ENCODE measurements at places on chromosomes 2 and 18. TPM values are rescaled to one million over a fixed set of nuclear protein-coding genes. Genes with fewer than 3 reads are reported as not detected.
A peak's percentile ranks its signal among the peaks of the same experiment; 100 is the strongest.

The ZBTB7C gene
- 2.6 TPM for total RNA-seq

The FAM237A gene
- total RNA-seq, result not detected

The HDLBP gene
- total RNA-seq, result 373 TPM

The LRRC30 gene
- not detected for total RNA-seq

The TTL gene
- total RNA-seq, result 47.9 TPM

The ACKR3 gene
- total RNA-seq, result 27.9 TPM

The CACNB4 gene
- 0.46 TPM for total RNA-seq

The DPP10 gene
- 0.32 TPM for total RNA-seq

The NEUROD1 gene
- not detected for total RNA-seq

- peak; percentile 92 for DNase-seq
These were observed 35.3 kb downstream of the LRRFIP1 start for GRCh38 chr2:237662671-237663093.

DNA sequence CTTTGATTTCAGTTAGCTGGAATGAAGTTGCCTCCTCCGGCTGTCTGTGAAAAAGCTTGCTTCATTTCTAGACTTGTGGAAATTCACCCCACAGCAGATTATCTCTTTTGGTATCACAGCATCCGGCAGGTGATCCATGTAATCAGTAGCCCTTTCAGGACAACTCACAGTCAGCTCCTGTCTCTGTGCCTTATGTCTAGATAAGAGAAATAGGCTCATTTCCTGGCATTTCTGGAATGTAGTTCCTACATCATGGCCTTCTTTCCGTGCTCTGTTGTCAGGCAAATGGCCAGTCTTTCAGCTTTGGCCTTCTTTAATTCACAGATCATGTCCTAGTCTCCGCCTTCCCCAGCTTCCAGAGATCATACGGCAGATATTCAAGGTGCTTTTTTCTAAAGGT is 455.4 kb downstream of the NUP35 start:
- no peak for DNase-seq

GRCh38 chr2:38182492-38183003 is 106.6 kb upstream of the CYP1B1 start:
- DNase-seq, result no peak

DNA sequence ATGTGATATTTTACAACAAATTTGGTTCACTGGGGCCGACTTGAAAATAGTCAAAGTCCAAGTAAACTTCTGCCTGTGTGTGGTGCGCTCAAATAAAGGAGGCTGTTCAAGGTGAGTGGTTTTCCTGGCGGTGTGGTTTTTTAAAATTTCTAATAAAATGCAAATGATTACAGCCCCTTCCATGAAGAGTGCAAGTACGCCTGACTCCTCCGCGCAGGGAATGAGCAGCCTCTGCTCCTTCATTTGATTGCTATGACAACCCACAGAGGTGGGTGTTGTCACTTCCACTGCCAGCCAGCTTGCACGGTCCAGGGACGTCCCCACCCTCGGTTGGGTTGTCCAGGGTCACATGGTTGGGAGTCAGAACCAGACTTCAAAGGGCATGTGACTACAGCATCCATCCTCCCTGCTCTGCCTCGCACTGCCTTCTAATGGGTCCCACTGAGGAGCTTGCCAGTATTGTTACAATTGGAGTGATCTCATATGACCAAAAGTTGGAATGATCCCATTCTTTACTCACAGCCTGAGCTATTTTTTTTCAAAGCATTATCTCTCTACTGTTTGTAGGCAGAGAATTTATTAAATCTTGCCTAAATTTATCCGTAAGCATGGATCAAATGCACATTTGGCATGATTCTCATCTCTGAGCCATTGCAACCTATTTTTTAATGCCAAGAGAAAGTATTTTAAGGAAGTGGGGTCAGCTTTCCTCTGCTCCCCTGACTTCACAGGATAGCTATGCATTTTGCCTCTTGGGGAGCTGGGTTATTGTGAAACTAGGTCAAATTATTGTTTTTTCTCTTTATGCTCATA is 121.3 kb downstream of the AGAP1 start:
- DNase-seq, result peak; percentile 76

- no peak for DNase-seq
These were observed 184.9 kb downstream of the PDE1A start for GRCh38 chr2:182241936-182242335.

- DNase-seq, result no peak
These were observed 329.3 kb downstream of the ARHGAP15 start for GRCh38 chr2:143458258-143459190.

DNA sequence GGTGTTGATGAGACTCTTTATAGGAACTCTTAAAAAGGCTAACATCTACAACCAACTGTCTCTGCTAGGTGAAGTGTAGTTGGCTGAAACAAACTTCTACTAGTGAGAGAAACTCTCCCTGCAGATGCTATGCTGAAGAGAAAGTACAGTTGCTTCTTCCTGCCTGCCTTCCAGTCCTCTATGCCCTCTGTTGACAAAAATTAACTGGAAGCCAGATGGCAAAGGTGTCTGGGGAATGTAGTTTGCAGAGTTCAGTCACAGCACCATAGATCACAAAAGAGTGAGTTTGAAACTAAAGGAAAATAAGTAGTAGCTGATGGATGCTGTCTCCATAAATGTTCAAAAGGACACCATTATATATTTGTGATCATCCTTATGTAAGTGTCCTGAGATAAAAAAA is 958.8 kb upstream of the NRXN1 start:
- DNase-seq, result no peak

DNA sequence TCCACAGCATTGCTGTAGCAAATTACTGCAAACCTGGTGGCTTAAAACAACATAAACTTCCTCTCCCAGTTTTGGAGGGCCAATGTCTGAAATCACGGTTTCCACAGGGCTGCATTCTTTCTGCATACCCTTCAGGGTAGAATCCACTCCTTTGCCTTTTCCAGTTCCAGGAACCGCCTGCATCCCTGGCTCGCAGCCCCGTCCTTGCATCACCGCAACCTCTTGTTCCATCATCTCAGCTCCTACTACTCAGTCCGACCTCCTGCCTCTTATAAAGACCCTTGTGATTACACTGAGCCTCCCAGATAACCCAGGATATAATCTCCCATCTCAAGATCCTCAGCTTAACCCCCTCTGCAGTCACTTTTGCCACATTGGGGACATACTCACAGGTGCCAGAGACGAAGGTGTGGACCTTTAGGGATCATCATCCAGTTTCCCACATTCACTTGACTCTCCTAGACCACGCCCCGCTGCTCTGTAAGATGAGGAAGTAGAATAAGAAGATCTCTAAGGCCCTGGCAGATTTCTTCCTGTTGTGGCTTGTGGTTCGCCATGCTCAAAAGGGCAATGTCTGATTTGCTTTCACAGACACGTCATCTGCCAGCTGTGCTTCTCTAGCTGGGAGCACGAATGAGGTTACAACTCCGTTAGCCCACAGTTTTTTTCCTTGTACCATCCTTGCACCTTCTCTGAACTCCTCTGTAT is 103.6 kb upstream of the AGAP1 start:
- no peak for DNase-seq

- DNase-seq, result no peak
These were observed 135.8 kb downstream of the COPS8 start for GRCh38 chr2:237221443-237221842.

DNA sequence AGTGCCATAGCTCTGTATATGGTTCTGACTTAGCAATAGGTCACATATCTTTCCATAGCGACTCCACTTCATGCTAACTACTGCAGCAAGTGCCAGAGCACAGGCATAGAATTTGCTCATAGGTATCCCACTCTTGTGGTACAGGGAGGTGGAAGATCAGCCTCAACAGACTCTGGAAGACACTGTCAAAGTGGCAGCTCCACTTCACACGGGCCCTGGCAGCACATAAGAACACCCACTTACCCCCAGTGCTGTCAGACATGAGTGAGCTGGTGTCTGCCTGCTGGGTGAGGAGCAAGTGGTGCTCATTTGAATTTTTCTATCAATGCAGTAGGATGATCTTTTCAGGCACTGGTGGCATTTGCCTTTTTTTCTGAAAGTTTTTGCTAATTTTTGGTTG is 48.6 kb downstream of the BCL2L11 start:
- no peak for DNase-seq

DNA sequence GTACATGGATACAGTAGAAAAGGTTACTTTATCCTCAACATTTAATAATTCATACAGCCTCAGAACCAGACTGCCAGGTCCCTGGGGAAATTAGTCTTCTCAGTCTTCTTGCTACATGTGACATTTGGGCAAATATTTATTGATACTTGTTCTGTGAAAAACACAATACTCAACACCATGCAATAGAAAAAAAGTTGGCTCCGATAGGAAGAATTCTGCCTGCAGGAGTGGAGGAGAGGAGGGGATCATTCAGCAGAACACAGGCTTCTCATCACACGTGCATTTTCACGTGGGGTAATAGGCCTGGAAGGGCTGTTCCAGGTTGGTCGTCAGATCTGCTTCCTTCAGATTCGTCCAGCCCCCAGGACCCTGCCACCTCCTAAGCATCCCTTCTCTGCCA is 58.4 kb upstream of the ACKR3 start:
- no peak for DNase-seq

DNA sequence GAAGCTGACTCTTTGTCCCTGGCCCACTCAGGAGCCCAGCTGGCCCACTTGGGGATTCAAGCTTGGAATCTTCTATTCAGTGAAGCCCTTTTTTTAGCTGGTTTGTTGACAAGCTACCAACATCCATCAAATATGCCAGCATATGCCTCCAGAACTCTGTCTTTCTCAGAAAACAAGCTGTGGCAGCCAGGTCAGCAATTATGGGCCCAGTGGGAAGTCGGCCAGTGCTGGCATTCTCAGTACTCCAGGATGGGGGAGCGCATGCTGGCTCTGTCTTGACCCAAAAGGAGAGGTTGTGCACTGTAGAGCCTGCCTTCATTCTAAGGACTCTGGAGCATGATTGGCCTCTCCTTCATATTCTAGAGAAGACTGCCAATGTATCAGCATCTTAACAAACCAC is 401.5 kb downstream of the CNTNAP5 start:
- DNase-seq, result no peak

- DNase-seq, result no peak
These were observed 157.6 kb downstream of the LPIN1 start for GRCh38 chr2:11904029-11904428.

DNA sequence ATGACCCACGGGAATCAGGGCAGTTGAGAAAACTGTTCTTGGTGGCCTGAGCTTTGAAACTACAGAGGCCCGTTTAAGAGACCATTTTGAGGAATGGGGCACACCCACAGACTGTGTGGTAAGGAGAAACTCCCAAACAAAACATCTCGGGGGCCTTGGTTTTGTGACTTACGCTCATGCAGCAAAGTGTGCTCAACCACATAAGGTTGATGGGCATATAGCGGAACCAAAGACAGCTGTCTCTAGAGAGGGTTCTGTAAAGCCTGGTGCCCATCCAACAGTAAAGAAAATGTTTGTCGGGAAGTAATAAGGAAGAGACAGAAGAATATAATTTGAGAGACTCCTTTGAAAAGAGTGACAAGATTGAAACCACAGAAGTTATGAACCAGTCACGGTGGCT is 5.4 kb downstream of the MRO start:
- no peak for DNase-seq

DNA sequence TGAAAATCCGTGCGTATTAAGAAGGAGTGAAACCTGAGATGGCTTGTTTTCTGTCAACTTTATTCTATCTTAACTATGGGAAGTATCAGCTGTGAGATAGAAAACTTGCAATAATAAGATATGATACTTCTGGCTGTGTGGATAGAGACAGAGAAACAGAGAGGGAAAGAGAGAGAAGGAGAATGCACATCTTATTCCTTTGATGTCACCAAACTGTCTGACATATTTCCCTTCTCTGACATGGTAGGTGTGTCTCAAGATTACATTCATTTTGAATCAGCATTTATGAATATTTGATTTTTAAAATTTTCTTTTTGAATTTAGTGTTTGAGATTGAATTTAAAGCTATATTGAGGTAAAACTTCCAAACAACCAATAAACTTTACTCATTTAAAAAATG is 69.4 kb downstream of the CDC42EP3 start:
- DNase-seq, result no peak

GRCh38 chr2:195602687-195603086 is 54.3 kb upstream of the SLC39A10 start:
- DNase-seq, result no peak

- DNase-seq, result peak; percentile 14
These were observed 85.5 kb downstream of the NFATC1 start for GRCh38 chr18:79481046-79481790.

GRCh38 chr2:113232740-113233139 is 46.0 kb downstream of the PAX8 start:
- no peak for DNase-seq
